ENCODE measurements at places on chromosomes 11 and 22.
A peak's percentile ranks its signal among the peaks of the same experiment; 100 is the strongest.

DNA sequence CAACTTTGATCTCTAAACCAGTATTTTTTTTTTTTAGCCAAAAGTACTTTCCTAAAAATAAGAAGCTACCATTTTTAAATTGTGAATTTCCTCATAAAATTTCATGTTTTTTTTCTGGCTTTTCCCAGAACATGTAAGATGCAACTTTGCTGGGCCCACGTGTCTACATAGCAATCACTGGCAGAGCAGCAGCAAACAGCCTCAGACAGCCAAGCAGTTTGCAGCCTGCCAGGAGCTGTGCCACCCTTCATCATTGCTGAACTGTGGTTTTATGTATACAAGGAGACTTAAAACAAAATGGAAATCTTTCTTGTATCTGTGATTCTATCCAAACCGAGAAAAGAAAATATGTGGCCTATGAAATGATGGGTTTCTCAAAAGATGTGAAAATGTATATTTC is 110.2 kb downstream of the GRIA4 start:
- no peak for DNase-seq

- no peak for DNase-seq
Measured at GRCh38 chr11:122045181-122045586, 70.8 kb downstream of the BLID start.

GRCh38 chr11:107677924-107678631 is 33.8 kb downstream of the SLN start:
- no peak for DNase-seq

DNA sequence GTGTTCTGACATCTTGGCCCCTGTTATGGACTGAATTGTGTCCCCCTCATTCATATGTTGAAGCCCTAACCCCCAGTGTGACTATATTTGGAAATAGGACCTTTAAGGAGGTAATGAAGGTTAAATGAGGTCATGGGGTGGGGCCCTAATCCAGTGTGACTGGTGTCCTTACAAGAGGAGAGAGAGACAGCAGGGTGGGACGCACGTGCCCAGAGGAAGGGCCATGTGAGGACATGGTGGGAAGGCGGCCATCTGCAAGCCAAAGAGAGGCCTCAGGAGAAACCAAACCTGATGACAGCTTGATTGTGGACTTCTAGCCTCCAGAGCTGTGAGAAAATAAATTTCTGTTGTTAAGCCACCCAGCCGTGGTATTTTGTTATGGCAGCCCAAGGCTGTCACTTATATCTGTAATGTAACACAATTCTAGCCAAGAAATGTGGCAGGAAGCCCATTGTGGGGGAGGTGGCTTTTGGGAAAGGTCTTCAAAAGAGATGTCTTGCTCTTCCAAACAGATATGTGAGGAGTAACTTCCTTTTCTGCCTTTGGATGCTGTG is 23.7 kb downstream of the SLC22A6 start:
- DNase-seq, result no peak

DNA sequence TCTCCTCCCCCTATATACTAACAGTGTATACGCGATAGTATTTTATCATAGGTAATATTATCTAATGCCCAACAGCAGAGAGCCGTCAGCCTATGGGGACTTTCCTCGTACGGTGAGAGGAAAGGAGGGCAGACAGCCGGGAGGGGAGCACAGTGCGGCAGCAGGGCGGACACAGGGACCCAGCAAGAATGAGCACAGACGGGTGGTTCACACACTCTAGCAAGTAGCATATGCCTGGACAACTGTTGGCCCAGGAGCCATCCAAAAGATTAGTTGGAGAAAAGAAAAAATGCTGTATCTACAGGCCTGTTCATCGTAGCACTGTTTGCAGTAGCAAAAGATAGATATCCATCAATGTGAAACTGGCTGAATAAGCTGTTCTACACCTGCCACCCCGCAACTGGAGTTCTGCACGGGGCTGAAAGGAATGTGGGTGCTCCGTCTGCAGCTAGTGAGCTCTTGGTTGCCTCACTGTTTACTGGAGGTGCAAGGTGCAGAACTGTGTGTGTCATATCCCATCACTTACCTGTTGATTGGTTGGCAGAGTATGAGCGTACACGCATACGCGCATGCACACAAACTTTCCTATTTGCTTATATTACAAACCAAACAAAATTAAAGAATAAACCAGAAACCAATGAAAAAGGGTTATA is 324.3 kb downstream of the TBC1D22A start:
- DNase-seq, result no peak

DNA sequence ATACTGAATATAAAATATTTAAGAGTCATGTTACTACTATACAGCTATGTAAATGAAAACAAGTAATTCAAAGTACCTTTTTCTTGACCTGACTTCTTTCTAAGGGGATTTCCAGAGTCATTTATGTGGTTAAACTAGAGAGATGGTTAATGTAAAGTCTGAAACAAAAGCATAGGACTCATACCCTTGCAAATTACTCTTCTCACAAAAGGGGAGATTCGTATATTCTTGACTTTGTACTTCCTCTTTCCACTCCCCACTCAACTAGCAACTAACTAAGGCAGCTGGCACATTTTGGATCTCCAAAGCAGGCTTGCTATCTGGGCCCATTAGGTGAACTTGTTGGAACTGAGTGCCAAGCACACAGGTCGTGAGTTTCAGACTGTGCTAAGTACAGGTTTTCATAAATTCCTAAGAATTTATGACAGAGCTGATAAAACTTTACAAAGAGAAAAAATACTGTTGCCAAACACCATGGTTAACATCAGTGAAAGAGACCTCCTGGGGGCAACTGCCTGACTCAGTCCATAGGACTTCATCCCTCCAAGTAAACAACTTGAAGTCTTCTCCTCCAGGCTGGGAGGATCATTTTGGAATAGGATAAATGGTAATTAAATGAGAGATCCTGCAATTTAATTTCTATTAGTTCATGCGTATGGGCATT is 77.0 kb upstream of the DDI1 start:
- DNase-seq, result peak; percentile 84
